Posterior vena cava (tissue), 2 donors: ENCODE measurements at places on chromosomes 5 and 9. TPM values are rescaled to one million over a fixed set of nuclear protein-coding genes. Genes with fewer than 3 reads are reported as not detected.

The TUSC1 gene
- total RNA-seq, result 12.9 TPM

The GABRA1 gene
- not detected for total RNA-seq

The MLANA gene
- not detected for total RNA-seq

The PCDHGA1 gene
- total RNA-seq, result 0.81 TPM

The SLCO6A1 gene
- total RNA-seq, result not detected

The LECT2 gene
- not detected for total RNA-seq

The ANKRD55 gene
- 0.14 TPM for total RNA-seq

The TRIP13 gene
- 0.95 TPM for total RNA-seq
